Heart left ventricle (tissue), 16 donors: ENCODE measurements at places on chromosomes 2 and 18. TPM values are rescaled to one million over a fixed set of nuclear protein-coding genes. Genes with fewer than 3 reads are reported as not detected.

GRCh38 chr18:35284841-35285240 is 5.2 kb downstream of the ZSCAN30 start:
- no peak for DNase-seq

The SDC1 gene
- 0.28 TPM for polyA plus RNA-seq

The GREB1 gene
- 4.0 TPM for polyA plus RNA-seq

DNA sequence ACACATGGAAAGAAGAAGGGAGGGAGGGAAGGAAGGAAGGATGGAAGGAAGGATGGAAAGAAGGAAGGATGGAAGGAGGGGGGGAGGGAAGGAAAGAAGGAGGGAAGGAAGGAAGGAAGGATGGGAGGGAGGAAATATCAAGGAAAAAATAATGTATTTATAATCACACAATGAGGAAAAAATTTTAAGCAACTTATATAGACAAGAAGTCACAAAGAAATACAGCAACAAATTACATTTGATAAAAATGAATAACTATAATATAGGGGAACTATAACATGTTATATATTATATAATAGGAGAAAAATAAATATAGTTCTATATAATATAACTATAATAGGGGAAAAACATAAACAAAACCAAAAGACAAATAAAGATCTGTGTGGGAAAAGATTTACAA is 441.8 kb downstream of the LRATD1 start:
- no peak for DNase-seq

DNA sequence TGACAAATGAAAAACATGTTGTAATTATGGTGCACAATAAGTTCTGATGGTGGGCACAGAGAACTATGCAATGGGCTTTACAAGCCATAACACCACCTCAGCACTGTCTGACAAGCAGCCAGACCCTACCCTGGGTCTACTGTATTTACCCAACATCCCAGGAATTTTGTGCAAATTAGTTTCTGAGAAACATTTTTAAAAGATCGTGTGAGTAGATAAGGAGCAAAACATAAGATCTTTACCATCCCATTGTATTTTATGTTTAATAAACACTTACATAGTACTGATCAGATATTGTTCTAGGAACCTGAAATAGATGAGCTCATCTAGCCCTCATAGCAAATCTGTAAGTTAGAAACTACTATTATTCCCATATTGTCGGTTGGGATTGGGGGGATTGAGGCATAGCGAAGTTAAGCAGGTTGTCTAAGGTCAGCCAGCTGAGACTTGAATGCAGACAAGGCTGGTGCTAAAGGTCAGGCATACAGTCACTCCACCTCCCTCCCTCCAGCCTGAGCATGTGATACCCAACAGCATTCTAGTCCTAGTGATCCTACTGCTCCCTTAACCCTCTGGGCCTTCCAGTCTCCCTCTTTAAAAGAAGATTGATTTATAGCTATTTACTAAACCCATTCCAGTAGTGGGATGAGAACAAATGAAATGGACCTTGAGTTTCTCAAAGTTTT is 67.4 kb upstream of the STAM2 start:
- DNase-seq, result no peak

The NEURL3 gene
- not detected for polyA plus RNA-seq
